ENCODE measurements at places on chromosomes 7 and 10.

- no peak for DNase-seq
Observed at GRCh38 chr10:3963191-3963673, 178.2 kb upstream of the KLF6 start.

DNA sequence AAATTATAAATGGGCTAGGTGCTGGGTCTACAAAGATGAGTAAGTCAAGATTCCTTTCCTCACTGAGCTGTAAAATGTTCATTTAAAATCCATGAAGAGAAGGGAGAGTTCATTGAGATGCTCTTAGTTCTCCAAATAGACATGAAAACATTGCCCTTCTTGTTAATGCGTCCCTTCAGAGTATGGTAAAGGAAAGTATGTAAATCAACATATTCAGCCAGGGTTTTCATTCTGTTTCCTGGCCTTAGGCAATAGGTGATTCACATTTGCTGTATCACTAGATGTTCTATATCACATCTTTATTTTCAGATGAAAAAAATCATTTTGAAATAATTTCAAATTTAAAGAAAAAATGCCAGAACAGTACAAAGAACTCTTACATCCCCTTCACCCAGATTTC is 5.4 kb downstream of the ANKIB1 start:
- DNase-seq: no peak

DNA sequence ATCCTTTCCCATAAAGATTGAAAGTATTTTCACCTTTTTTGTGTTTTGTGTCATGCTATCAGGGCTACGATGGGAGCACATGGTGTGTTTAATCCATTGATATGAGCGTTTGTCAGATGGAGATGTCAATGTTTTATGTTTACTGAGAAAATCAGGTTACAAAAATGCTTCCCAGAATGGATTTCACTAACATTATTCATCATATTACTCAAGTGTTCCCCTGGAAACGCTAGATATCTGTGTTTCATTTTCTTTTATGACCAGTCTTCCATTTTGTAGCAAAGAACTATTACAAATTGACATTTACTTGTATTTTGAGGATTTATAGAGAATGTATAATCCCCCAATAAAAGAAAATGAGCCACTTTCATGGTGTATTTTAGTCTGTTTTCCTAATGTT is 293.5 kb upstream of the AKR1E2 start:
- no peak for DNase-seq

GRCh38 chr10:5813091-5813340 is 218 bp downstream of the GDI2 start:
- no peak for DNase-seq

GRCh38 chr7:69898189-69898588 is 299.9 kb downstream of the AUTS2 start:
- DNase-seq: no peak

DNA sequence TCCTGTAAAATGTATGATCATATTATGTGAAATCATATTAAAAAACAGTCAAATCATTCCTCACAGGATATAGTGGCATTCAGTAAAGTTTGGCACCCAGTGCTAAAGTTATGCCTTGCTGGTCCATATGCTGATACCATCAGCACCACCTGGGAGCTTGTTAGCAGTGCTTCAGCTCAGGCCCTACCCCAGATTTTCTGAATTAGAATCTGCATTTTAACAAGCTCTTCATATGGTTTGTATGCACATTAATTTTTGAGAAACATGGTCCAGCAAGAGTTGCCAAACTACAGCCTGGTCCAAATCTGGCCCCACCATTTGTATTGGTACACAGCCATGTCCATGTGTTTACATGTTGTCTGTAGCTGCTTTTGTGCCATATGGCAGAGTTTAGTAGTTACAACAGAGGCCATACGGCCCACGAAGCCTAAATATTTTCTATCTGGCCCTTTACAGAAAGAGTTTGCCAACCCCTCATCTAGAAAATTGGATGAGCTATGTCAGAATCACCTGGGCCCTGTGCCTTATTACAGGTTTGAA is 30.1 kb downstream of the RAB18 start:
- DNase-seq: no peak

- no peak for DNase-seq
Observed at GRCh38 chr10:50552771-50553535, 70.8 kb downstream of the SGMS1 start.

- no peak for DNase-seq
Observed at GRCh38 chr7:41754046-41754445, 51.2 kb upstream of the INHBA start.

DNA sequence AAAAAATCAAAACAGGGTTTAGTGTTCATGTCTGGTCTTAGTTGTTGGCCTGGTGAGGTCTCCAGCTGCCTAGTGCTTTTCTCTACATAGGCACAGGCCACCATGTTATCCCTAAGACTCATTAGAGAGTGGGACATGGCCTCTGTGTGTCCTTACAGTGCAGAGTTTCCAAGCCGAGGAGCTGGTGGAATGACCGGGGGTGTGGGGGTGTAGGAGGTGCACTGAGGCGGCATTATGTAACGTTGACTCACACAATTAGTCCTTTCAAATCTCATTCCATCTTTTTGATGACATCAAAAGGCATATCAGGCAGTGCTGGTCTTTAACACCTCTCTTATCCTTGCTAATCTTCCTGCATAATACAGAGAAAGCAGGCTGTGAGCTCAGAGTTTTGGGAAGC is 71.3 kb downstream of the MTPN start:
- DNase-seq: no peak

DNA sequence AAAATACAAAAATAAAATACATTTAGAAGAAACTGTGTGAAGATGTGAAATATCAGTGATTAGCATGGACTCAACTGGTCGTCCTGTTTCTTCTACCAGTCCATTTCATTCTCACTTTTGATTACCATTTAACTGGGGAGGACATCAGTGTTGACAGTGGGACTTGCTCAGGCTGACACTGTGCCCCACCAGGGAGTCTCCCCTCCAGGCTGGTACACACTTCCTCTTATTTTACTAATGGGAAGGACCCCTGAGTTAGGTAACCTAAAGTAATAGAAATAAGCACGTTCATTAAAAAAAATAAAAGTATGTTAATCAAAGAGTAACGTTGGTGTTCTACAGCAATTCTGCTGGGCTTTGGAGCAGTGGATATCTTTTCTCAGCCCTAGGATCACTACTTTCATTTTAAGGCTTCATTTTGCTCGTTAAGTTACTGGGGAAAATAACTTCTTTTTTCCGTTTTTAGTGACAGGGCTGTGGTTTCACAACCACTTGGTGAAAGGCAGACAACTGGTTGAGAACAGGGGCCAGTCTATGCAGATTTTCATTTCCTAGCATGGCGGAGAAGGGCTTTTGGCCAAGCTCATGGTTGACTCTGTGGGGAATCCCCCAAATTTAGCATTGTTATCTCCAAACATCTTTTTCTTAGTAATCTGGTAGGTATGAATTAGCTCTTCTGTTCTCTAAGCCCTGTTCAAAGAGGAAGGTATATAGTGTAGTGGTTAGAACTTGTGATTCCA is 2.1 kb downstream of the SNX10 start:
- no peak for DNase-seq

DNA sequence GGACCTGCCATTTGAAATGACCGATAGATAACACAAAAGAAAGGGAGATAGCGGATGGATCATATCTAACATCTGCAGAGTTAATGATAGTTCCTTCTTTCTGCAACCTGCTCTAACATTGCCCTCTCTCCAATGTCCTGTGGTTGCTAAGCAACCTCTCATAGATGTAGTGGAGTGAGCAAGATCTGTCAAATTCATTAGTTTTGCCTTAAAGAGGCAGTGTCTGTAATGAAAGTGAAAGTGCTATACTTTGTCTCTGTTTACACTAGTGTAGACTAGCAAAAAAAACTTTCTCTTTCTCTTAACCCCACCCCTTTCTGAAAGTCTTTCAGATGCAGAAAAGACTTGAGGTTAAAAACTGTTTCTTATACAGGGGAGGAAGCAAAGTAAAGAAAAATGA is 1196.9 kb downstream of the SORCS3 start:
- no peak for DNase-seq

GRCh38 chr7:30450983-30451497 is 27.5 kb downstream of the NOD1 start:
- DNase-seq: no peak

GRCh38 chr7:104142147-104142546 is 65.7 kb downstream of the ORC5 start:
- no peak for DNase-seq

DNA sequence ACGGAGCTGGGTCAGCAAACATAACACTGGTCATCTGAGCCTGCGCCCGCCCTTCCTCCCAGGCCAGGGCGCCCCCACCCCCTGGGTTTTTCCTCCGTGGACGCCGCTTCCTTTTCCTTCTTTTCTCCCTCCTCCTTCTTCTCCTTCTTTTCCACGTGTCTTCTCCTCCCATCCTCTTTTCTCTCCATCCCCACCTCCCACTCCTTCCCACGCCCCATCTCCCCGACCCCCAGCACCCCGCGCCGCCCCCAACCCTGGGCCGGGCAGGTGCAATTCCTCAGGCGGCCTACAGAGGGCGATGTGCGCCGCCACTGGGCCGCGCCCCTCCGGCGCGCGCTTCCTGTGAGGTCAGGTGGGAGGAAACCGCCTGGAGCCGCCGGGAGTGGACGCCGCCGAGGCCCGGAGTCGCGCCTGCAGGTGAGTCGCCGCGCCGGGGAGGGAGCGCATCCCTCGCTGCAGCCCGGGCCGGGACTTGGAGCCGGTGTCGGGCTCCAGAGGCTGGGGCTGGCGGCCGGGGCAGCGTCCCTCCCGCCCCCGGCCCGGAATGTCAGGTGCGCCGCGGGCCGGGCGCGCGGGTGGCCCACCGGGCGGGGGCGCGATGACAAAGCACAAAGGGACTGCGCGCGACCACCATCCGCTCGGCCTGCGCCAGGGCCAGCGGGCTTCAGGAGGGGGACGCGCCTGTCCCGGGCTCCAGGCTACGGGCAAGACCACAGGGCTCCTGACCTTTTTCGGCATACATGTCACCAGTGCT is at the start of gene FAM241B:
Gene FAM241B, plus strand, starts transcription at position 351 of the 754 bp plus-strand sequence. CDS start 1,497 bp downstream, outside the sequence.
- DNase-seq: no peak

DNA sequence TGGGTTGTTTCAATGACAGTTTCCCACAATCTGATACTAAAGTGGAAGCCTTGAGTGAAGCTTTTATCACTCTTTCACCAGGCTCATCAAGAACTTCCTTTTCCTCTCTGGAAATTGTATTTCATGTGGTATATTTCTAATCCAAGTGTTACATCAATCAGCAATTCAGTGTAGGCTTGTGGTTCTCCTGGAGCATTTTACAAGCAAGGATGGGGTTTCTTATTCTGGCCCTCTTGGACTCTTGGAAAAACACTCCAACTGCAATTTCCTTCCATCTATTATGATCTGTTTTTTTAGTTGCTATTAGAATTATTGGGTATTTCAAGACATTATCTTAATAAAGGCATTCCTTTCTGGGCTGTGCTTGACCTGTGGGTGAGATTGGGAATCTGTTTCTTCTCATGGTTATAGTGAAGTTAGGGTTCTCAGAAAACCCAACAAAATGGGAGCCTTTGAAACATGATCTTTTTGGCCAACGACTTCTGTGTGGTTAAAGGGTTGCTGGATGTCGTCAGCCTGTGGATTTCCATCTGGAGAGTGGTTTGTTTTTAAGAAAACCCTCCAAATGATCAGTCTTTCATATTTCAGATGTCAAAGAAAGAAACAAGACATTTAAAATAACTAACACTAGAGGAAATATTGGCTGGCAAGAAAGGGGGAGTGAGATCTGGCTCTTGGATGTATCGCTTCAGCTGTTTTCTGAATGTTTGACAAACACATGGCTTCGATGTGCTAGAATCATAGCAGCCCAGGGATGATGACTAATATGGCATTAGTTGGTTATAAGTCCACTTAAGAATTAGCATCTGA is 540.2 kb downstream of the LRMDA start:
- DNase-seq: no peak

DNA sequence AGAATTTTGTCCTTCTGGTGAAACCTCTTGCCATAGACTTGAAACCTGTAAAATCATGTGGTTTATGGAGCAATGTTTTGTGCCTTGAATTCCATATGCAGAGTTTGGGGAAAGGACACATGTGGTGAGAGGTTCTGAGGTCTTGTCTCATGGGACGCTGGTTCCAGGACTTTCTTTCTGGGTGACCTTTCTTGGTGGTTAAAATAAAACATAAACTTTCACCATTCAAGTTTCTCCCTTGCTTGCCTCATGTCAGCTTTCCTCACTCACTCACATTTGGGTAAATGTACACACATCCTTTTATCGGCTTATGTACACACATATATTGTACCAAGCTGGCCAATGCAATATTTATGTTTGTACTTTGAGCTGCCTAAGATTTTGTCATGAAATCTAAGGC is 144.9 kb upstream of the CELF2 start:
- DNase-seq: no peak

DNA sequence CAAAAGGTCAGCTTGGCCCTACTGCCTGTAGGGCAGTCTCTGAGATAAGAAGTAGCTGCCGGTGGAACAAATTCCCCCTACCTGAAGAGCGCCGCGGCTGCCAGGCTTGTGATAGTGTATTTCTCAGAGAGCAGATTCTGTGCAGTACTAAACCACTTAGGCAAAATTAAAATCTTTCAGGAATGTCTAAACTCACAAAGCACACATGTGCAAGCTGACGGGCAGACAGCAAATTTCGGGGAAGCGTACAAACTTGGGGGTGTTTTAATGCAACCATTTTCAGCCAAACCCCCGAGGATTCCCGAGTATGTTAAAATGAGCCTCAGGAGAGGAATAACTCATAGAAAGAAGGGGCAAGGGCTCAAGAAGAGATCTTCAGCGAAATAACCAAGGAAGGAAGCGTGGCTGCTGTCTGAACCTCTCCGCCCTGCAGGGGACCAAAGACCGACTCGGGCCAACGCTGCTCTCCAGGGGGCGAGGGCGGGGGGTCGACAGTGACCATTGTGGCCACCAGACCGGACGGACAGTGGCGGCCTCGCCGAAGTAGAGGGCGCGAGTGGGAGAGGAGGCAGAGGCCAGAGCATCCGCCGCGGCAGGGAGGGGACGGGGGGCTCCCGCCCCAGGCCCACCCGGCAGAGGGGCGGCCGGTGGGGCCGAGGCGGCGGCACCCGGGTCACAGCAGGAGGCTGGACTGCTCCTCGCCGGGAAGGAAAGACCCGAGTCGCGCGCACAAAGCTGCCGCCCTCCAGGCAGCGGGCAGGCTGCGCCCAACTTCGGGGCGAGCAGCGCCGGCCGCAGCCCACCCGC is 819 bp downstream of the HYCC1 start:
- DNase-seq: no peak

DNA sequence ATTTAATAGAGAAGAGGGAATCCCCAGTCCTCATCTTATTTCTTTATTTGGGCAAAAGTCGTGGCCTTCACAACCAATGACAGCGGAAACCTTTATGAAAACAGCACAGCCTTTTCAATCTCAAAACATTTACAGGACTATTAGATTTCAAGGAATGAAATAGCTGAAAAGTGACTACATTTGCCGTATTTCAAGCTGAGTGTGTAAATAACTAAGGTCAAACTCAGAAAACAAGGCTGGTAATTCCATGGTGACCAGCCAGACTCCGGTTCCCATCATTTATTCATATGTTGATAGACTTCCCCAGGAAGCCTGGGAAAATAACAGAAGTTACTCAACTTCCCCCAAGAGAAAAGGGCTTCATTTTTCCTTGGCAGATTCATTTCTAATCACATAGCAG is 457.3 kb upstream of the NFE2L3 start:
- no peak for DNase-seq

DNA sequence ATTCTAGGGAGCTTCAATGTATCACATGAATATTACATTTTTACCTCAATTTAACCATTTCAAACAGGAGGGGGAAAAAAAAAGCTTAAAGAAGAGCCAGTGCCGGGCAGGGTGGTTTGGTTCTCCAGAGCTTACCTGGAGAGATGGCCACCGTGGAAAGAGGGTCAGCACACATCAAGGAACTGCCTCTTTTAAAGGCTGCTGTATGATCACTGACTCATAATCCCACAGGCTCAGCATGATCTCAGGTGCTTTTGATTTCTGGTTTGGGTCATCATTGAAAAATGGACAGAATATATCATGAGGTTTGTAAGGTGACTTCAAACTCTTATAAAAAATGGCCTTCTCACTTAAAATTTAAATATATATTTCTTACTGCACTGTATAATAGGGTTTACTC is 67.5 kb upstream of the MDFIC start:
- DNase-seq: no peak
